ENCODE measurements at places on chromosomes 16 and 17.

GRCh38 chr17:48123111-48123510 is 15.5 kb downstream of the SNX11 start:
- H3K4me1 ChIP-seq, result no peaks in the 10 kb centered on the region
- H3K36me3 ChIP-seq, result peaks cover 26% of the 10 kb centered on the region
- H3K27ac ChIP-seq, result no peak overlapping the region
- DNase-seq, result no peak
- H3K27me3 ChIP-seq, result no peaks in the 10 kb centered on the region

- DNase-seq, result peak; percentile 90
- no peaks in the 10 kb centered on the region for H3K27me3 ChIP-seq
- H3K4me1 ChIP-seq, result peaks cover 74% of the 10 kb centered on the region
Observed at GRCh38 chr16:87853411-87854052, 15.8 kb downstream of the SLC7A5 start.

DNA sequence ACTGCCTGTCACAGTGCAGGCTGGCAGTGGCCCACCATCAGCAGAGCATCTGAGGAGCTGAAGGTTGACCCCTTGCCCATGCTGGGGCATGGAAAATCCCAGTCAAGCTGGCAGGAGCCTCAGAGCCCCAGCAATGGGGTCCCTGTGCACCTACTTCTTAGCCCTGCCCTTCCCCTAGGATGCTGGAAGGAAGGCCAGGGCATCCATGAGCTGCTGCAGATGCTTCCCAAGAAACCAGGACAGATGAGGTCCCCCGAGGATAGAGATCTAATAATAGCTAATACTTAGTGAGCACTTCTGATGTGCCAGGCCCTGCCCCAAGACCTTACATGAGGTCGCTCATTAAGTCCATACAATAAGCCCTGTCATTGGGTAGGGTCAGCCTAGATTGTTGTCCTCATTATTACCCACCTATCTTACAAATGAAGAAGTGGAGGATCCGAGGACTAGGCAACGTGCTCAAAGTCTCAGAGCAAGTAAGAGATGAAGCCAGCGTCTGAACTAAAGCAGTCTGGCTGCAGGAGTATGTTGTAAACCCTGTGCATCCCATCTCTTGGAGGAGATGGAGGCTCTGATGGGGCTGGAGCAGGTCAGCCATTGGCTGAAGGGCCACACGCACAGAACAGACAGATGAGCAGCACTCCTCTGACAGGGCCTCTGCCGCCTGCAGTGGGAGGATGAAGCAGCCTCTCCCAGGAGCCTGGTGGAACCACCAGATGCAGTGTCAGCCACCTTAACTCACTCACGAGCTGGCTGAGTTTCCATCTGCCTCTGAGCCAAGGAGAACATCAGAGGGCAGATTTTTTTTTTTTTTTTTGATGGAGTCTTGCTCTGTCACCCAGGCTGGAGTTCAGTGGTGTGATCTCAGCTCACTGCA is 175.4 kb downstream of the WSCD1 start:
- no peaks in the 10 kb centered on the region for H3K4me1 ChIP-seq
- DNase-seq, result no peak
- no peak overlapping the region for H3K27ac ChIP-seq
- H3K27me3 ChIP-seq, result peaks cover 18% of the 10 kb centered on the region
- H3K36me3 ChIP-seq, result no peaks in the 10 kb centered on the region

DNA sequence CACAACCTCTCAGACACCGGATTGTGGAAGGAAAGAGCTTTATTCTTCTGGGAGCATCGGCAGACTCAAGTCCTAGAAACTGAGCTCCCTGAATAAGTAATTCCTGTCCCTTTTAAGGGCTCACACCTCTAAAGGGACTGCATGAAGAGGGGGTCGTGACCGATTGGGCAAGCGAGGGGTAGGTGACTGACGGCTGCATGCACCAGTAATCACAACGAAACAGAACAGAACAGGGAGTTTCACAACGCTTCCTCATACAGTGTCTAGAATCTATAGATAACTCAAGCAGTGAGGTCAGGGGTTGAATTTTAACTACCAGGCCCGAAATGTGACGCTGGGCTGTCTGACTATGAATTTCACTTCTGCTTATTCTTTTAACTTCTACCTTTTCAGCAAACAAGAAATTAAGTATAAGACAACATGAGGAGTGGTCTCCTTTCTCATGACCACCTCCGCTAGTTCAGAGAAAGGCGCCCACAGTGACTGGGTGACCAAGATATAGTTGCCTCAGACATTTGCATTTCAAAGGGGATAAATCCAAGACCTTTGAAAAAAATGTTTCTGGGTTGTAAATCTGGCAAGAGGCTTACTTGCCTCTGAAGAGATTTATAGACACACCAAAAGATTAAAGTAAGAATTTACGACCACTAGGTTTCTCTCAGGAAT is 88.4 kb upstream of the ATF7IP2 start:
- peaks cover 2% of the 10 kb centered on the region for H3K36me3 ChIP-seq
- no peaks in the 10 kb centered on the region for H3K27me3 ChIP-seq
- DNase-seq, result peak; percentile 6
- H3K4me3 ChIP-seq, result no peak overlapping the region
- peak overlapping the region; percentile 70 for H3K27ac ChIP-seq
- peaks cover 10% of the 10 kb centered on the region for H3K4me1 ChIP-seq

DNA sequence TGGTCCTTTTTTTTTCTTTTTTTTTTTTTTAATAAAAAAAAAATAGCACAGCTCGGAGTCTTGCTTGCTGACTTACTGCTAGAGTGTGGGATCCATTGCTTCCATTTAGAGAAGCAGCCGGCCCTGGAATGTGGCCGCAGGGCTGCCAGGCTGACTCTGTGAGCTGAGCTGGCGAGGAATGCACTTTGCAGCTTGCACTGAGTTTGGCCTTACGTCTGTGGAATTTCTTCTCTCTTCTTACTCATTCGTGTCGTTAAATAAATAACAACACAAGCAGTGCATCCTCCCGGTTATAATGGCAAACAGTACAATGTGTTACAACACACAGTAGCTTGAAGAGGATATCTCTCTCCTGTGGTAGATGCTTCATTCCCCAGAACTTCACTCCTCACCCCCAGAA is 69.2 kb downstream of the PRKCB start:
- H3K27ac ChIP-seq, result no peak overlapping the region
- DNase-seq, result no peak
- no peaks in the 10 kb centered on the region for H3K27me3 ChIP-seq
- H3K4me3 ChIP-seq, result no peak overlapping the region
- H3K4me1 ChIP-seq, result peaks cover 78% of the 10 kb centered on the region

DNA sequence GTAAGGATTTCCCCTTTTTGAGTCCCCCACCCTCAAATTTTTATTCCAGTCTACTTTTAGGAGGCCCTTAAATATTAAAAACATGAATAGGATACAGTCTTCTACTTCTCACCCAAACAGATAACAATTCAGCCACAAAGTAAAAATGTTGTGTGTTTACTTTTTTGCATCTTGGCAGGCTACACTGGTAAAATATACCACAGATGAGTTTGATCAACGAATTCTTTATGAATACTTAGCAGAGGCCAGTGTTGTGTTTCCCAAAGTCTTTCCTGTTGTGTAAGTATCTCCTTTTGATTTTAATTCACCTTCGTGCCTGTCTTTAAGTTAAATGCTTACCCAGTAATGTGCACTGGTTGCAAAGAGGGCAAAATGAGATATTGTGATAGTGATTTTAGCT is 34.4 kb upstream of the RAB11FIP4 start:
- H3K36me3 ChIP-seq, result peaks cover 24% of the 10 kb centered on the region
- no peak overlapping the region for H3K4me3 ChIP-seq
- no peaks in the 10 kb centered on the region for H3K27me3 ChIP-seq
- no peaks in the 10 kb centered on the region for H3K4me1 ChIP-seq

- peak; percentile 38 for DNase-seq
- peaks cover 2% of the 10 kb centered on the region for H3K27me3 ChIP-seq
- H3K4me1 ChIP-seq, result peaks cover 47% of the 10 kb centered on the region
- peak overlapping the region; percentile 95 for H3K4me3 ChIP-seq
- H3K36me3 ChIP-seq, result peaks cover 17% of the 10 kb centered on the region
Observed at GRCh38 chr16:57185446-57185944, 344 bp downstream of the PSME3IP1 start.

- peaks cover 10% of the 10 kb centered on the region for H3K27me3 ChIP-seq
- H3K36me3 ChIP-seq, result no peaks in the 10 kb centered on the region
- peak overlapping the region; percentile 36 for H3K27ac ChIP-seq
- H3K4me1 ChIP-seq, result peaks cover 17% of the 10 kb centered on the region
- DNase-seq, result no peak
Observed at GRCh38 chr17:43327834-43328420, 70.9 kb upstream of the ARL4D start.

GRCh38 chr16:65106757-65107156 is 15.1 kb downstream of the CDH11 start:
- no peaks in the 10 kb centered on the region for H3K4me1 ChIP-seq
- peaks cover 2% of the 10 kb centered on the region for H3K27me3 ChIP-seq
- no peak for DNase-seq
- H3K36me3 ChIP-seq, result no peaks in the 10 kb centered on the region
- H3K27ac ChIP-seq, result no peak overlapping the region
